ENCODE measurements at places on chromosomes 6 and 20. TPM values are rescaled to one million over a fixed set of nuclear protein-coding genes. Genes with fewer than 3 reads are reported as not detected.

DNA sequence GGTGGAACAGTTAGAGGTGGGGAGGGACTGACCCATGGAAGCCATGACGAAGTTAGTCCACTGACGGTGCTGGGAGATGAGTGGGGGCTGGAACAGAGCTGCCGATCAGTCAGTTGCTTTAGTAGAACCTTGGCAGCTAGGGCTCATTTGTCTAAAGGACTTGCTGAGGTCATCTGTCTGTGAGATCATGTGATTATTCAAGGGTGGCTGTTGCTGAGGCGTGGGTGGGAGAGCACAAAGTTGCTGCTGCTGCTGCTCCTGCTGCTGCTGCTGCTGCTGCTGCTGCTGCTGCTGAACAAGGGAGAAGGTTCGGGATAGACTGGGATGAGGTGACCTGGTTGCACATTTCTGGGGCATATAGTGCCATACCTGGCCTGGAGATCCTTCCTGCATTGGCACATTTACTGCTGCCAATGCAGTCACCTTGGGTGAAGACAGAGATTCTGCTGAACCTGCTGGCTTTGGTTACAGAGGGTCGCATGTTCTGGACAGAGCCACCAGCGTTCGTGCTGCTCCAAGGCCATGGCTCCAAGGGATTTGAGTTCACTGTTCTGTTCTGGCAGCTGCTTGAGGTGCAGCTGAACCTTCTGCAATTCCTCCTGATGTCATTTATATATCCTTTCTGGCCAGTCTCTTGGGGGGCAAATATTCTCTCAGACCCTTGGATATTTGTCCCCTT lies 840.5 kb downstream of the HACE1 start:
- no peak for DNase-seq

- DNase-seq = no peak
Observed at GRCh38 chr6:168468045-168468444, 27.1 kb downstream of the SMOC2 start.

DNA sequence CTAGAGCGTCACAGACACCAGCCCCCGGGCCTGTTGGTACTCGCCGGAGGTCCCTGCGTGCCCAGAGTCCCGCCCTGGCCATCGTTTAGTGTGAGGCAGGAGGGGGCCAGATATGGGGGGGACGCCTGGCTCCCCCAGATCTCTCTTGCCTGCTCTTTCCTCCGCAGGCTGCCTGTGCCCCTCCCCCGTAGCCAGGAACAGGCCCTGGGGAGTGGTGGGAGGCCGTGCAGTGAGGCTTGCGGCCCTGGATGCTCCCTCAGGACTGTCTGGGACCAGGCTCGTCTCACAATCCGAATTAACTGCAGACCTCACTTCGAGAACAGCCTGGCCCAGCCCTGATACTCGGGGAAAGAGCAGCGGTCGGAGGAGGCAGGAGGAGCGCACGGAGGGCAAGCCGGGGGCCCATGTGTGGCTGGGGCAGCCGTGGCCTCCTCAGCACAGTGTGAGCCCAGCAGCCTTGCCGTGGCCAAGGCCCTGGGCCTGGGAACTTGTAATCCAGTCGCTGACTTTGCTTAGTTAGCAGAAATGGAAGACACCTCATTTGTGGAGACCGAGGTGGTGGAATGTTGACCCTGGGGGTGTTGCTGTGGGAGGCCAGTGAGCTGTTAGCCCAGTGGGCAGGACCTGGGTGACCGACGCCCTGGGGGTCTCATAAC lies 28.7 kb downstream of the FRMD1 start:
- no peak for DNase-seq

GRCh38 chr6:12886961-12887775 lies 170.6 kb downstream of the PHACTR1 start:
- DNase-seq = peak; percentile 80

GRCh38 chr6:31228476-31228875 lies 43.4 kb downstream of the HLA-C start:
- DNase-seq = no peak

GRCh38 chr6:46080111-46080510 lies 49.7 kb upstream of the ENPP4 start:
- no peak for DNase-seq

DNA sequence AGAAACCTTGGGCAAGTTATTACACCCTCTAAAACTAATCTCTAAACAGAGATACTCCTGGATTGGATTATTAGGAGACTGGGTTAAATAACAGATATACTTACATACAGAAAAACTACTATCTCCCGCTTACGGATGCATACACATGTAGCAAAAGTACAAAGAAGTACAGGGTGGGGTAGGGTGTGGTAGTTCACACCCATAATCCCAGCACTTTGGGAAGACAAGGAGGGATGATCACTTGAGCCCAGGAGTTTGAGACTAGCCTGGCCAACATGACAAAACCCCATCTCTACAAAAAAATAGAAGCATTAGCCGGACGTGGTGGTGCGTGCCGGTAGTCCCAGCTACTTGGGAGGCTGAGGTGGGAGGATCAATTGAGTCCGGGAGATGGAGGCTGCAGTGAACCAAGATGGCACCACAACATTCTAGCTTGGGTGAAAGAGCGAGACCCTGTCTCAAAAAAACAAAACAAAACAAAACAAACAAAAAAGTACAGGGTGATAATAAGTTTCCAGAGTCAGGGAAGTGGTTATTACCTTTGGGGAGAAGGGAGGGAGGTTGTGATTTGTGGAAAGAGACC lies 8.1 kb downstream of the PIM1 start:
- no peak for DNase-seq

- DNase-seq = no peak
Observed at GRCh38 chr6:57162516-57162915, 9.6 kb upstream of the BAG2 start.

DNA sequence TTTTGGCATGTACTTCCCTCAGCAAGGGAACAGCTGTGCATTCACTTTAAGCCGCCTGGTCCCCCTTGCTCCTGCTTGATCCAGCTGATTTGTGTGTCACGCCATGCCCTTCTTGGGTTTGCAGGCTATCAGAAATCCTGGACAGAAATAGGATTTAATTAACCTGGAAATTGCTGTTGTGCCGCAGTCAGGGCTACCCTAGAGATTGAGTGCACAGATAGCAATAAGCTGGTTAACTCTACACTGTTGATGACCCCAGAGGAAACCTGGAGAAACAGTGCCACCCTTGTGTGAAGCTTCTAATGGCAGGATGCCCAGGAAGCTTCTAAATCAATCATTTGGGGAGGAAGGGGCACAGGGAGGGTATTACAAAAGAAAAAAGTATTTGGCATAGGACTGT lies 199.0 kb downstream of the JARID2 start:
- no peak for DNase-seq

- no peak for DNase-seq
Observed at GRCh38 chr6:128017288-128017687, 116.4 kb upstream of the THEMIS start.

DNA sequence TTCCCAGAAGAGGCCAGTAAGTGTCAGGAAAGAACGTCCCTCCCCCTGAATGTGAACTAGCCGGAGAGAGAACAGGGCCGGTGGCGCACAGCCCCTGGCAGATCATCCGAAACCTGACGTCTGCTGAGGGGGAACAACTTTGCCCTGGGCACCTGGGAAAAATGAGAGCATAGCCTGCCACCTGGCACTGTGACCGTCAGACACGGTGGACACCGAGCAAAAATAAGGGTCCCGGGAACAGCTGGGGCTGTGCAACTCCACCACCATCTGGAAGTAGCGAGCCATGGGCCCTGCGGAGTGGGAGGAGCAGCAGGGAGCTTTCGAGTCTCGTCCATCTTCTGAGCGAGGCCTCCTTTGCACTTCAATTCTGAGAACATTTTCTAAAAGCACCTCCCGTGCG lies 110.8 kb downstream of the EDN3 start:
- no peak for DNase-seq

- DNase-seq = peak; percentile 93
Observed at GRCh38 chr6:136403110-136403980, 113.7 kb upstream of the BCLAF1 start.

DNA sequence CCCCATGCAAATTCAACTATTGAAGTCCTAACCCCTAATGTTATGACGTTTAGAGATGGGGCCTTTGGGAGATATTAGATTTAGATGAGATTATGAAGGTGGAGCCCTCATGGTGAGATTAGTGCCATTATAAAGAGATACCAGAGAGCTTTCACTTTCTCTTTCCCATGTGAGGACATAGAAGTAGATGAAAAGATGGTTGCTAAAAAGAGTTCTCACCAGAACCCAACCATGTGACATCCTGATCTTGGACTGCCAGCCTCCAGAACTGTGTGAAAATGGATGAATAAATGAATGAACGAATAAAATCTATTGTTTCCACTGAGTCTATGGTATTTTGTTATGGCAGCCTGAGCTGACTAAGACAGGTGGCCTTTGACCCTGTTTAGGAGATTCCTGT lies 50.6 kb upstream of the FBXO30 start:
- DNase-seq = no peak

DNA sequence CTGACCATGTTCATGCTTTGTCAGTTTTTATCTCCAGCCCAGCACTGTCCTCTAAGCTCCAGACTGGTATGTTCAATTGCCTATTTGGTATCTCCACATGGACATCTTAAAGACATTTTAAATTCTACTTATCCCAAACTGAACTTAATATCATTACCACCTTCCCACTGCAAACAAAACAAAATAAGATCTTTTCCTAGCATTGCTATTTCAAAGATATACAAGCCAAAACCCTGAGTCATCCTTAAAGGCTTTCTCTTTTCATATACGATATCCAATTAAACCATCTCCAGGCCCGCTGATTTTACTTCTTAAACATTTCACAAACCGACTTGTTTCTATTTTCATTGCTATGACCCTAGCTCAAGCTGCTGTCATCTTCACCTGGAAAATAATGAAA lies 35.1 kb upstream of the HS3ST5 start:
- peak; percentile 2 for DNase-seq

- no peak for DNase-seq
Observed at GRCh38 chr6:1814279-1814678, 204.6 kb downstream of the FOXC1 start.

- DNase-seq = no peak
Observed at GRCh38 chr20:36775826-36776225, 2.3 kb upstream of the DSN1 start.

KCNG1 gene
- total RNA-seq = 65.0 TPM

PBOV1 gene
- total RNA-seq = not detected

DCDC2 gene
- total RNA-seq = not detected

C6orf141 gene
- total RNA-seq = 6.5 TPM

GABRR1 gene
- not detected for total RNA-seq

TAGAP gene
- not detected for total RNA-seq

ASF1A gene
- 29.3 TPM for total RNA-seq
